HCEC 1CT (cell line): ENCODE measurements at places on chromosomes 4 and X.
A peak's percentile ranks its signal among the peaks of the same experiment; 100 is the strongest.

DNA sequence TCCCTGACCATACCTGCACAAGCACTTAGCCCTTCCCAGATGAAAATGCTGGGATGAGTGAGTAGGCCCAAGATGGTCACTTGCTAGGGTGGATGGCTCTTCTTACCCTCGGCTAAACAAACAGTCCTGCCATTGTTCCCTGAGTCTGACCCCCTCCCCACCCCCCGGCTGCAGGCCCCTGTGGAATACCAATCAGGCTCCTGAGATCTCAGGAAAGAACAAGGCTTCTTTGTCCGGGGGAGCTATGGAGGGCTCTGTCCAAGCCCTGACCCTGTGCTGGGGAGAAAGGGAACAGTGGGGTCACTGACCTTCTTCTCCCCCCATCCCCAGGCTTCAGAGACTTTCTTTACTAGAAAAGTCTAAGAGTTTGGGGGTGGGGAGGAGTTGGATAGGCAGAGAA, 6.0 kb downstream of the PLP1 start:
- DNase-seq: no peak

DNA sequence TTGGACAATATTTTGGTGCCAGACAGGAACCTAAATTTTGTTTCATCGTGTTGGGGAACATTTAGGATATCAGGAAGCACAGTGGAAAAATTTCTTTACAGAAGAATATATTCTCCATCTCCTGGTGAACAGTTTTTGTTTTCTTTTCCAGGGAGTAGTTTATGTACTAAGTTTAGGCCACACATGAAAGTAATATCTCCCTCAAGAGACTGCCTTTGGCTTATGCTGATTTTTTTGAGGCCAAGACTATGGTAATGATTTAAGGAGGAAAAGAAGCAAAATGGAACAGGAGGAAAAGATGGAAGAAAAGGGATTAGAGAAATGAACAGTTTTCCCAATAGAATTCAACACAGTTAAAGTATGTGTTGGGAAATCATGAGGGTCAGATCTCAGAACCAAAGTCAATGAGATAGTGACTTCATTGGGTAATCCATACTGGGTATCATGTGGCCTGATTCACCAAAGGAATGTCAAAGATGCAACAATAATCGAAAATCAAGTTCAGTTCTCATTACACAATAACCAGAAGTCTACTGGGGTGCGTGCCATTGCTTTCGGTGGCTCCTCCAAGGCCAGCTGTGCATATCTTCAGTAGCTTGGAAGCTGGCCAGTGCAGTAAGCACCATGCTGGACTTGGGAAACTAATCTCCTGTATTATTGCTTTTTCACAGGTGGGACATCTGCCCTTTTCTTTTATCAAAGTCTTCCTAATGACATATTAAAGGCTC, 234.8 kb downstream of the COL25A1 start:
- DNase-seq: peak; percentile 47

GRCh38 chrX:133171962-133172708, 46.0 kb downstream of the TFDP3 start:
- no peak for DNase-seq

- DNase-seq: no peak
These were observed 156.0 kb downstream of the SH3KBP1 start for GRCh38 chrX:19731307-19731820.

DNA sequence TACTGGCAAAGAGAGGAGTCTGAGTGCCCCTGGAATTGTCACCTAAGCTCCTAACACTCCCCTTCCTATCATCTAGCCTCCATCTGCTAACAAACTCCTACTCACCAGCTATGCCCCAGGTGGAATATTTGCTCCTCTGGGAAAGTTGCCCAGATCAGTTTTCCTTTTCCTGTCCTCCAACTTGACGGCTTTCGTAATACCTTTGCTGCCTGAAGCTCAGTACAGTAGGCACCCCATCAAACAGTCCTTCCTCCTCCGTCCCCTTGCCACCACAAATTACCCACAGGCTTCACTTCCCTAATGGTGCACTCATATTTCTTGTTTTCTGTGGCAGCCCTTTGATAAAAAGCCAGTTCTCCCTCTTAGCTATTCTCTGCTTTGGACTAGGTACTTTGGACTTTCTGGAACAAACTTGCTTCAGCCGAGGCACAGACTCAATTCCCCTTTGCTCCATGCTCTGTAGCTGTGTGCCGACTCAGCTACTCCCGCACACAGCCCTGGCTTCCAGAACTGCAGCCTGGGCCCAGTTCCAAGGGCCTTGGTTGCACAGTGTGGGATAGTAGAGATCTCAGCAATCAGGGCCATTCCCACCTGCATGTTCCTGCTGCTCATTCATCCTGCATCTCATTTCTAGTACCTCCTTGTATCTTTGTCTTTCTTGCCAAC, 605.1 kb downstream of the BCOR start:
- no peak for DNase-seq

- DNase-seq: no peak
These were observed 80.0 kb upstream of the MSX1 start for GRCh38 chr4:4779486-4779885.

DNA sequence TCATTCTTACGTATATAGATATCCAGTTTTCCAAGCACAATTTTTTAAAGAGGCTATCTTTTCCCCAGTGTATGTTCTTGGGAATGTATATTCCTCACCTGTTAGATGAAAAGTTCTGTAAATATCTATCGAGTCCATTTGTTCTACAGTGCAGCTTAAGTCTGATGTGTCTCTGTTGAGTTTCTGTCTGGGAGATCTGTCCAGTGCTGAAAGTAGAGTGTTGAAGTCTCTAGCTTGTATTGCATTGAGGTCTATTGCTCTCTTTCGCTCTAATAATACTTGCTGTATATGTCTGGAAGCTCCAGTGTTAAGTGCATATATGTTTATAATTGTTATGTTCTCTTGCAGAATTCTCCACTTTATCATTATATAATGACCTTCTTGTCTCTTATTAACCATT, 373.1 kb downstream of the PPARGC1A start:
- no peak for DNase-seq

DNA sequence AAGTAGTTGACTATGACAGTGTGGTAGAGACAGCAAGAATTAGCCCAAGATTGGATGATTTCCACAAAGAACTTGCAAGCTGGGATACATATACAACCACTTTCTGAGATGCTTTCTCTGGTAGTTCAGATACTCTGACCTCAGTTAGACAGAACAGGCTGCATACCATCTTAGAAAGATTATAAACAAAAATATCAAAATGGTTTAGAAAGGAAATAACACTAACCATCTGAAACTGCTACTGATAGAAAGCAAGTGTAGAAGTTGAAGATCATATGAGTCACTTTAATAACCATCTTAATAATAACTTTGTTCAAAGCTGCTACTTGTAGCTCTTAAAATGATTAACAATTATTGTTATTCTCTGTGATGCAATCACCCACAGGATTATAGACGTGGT, 255.4 kb upstream of the TTC29 start:
- no peak for DNase-seq

DNA sequence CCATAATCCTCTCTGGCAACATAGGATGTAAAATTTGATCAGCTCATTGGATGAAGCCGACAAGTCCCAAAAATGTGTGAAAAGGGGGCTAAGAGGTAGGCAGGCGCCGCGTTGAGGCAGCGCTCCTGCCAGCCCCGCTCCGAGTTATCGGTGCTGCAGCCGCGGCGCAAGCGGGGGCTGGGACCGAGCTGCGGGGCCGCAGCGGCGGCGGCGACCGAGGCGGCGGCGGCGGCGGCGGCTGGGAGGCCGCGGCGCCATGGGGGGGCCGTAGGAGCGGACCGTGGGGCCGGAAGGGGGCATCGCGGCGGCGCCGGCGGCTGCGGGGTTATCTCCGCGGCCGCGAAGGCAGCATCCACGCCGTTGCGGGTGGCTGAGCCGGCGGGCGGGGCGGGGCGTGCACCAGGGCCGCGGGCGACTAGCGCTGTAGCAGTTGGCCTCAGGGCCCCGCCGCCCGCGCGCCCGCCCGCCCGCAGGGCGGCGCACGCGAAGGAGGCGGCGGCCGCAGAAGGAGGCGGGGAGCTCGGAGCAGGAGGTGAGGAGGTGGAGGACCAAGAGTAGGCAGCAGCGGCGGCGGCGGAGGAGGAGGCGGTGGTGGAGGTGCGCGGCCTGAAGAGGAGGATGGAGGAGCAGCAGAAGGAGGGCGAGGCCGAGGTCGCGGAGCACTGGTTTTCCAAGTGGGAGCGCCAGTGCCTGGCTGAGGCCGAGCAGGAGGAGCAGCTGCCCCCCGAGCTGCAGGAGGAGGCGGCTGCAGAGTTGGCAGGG, 126.0 kb upstream of the CXorf66 start:
- no peak for DNase-seq

DNA sequence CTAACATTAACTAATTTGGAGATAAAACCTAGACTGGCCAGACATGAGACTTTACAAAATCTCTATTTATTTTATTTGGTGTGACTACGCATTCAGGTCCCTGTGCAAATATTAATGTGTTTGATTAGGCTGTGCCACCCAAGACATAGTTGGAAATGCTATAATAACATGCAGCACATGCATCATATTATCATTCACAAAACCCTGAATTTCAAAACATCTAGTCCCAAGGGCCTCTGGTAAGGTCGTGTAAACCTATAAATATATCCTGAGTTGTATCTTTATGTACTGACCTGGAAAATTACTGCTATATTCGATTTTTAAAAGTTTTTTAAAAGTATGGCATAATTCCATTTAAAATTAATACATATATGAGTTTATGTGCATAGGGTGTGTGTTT, 47.1 kb upstream of the FAT4 start:
- DNase-seq: no peak

DNA sequence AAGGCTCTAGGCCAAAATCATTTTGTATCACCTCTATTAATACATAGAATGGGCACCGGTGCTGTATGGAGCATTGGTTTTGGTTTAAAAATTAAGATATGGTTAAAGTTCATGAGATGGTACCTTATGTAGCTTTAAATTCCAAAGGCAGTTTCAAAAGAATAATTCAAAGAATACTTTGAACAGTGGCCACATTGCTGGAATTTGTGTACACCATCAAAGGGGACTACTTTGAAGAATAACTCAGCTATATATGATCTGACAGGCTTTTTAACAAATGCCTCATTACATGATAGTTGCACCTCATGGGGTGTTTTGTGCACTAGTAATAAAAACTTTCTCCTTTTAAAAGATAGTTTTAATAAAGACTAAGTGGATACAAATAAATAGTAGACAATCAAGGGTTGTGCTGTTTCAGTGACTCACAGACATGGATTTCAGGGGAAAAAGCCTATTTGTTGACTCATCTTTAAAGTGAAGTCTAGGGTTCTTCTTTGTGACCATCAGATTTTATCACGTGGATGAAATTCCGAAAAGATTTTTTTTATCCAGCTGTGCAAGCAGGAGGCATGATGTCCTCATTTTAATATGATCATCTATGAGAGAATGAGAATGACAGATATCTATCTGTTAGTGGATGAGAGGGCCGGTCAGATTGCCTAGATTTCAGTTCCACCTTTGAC, 12.8 kb downstream of the MTM1 start:
- DNase-seq: peak; percentile 81

GRCh38 chr4:36111172-36111571, 133.1 kb downstream of the ARAP2 start:
- no peak for DNase-seq

- no peak for DNase-seq
These were observed at the start of gene NEXMIF for GRCh38 chrX:74925225-74926088. NEXMIF (minus strand) TSS chrX:74925452.

- no peak for DNase-seq
These were observed 965 bp downstream of the TCEAL4 start for GRCh38 chrX:103586314-103586646.
